ENCODE measurements at places on chromosomes 16 and 17.

GRCh38 chr16:67811899-67812298, 5.2 kb downstream of the TSNAXIP1 start:
- no peak for DNase-seq

- DNase-seq, result no peak
These were observed 5.7 kb upstream of the C1QTNF8 start for GRCh38 chr16:1101573-1102332.

DNA sequence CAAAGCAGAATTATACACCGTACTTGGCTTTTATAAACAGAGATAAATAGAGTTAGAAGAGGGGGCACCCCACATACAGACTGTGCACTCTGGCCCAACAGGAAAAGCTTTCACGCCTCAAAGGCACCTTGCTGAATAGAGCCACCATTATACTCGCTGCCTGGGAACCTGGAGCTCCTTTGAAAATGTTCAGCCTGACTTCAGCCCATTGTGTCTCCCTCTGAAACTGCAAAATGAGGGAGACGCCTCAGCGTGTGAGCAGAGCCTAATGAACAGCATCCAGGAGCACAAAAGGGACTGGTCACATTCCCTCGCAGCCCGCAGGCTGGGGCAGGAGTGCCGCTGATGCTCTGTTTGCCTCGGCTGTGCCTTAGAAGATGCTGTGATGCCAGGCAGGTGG, 46.3 kb downstream of the ABCC12 start:
- DNase-seq, result no peak

- no peak for DNase-seq
These were observed 18.9 kb downstream of the TMEM132E start for GRCh38 chr17:34598161-34598776.

- no peak for DNase-seq
These were observed 41.7 kb downstream of the RAI1 start for GRCh38 chr17:17722906-17723353.

GRCh38 chr17:30165960-30166359, 49.3 kb downstream of the NSRP1 start:
- no peak for DNase-seq

- DNase-seq, result no peak
These were observed 149.4 kb downstream of the RBFOX1 start for GRCh38 chr16:7482032-7482431.

- DNase-seq, result no peak
These were observed 254.5 kb downstream of the FTO start for GRCh38 chr16:53958341-53958880.

GRCh38 chr17:3033248-3033640, 30.2 kb downstream of the OR1D5 start:
- DNase-seq, result no peak

DNA sequence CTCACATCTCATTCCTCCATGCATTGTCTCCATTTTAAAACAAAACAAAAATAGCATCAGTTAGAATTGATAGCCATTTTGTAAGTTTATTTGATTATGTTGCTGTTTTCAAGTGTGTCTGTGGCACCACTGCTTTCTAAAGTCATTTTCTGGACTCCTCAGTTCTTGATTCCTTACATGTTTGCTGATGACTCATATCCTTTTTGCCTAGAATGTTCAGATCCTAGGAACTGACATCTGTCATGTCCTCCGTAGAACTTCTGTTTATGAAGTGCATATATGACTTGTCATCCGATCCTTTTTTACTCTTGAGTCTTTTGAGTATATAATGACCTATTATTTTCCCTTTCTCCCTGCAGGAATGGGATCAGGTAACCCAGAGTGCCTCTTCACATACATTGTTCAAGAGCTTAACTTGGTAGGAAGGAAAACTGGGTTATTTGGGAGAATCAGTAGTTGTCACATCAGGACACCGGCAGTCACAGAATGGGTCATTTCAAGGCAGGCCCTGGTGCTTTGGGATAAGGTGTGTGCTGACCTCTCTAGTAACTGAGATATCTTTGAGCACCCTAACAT, 69.2 kb downstream of the MAP2K4 start:
- no peak for DNase-seq

GRCh38 chr17:39845052-39845846, 18.9 kb downstream of the IKZF3 start:
- DNase-seq, result no peak

GRCh38 chr17:61468263-61468907, 16.2 kb downstream of the TBX4 start:
- DNase-seq, result no peak

DNA sequence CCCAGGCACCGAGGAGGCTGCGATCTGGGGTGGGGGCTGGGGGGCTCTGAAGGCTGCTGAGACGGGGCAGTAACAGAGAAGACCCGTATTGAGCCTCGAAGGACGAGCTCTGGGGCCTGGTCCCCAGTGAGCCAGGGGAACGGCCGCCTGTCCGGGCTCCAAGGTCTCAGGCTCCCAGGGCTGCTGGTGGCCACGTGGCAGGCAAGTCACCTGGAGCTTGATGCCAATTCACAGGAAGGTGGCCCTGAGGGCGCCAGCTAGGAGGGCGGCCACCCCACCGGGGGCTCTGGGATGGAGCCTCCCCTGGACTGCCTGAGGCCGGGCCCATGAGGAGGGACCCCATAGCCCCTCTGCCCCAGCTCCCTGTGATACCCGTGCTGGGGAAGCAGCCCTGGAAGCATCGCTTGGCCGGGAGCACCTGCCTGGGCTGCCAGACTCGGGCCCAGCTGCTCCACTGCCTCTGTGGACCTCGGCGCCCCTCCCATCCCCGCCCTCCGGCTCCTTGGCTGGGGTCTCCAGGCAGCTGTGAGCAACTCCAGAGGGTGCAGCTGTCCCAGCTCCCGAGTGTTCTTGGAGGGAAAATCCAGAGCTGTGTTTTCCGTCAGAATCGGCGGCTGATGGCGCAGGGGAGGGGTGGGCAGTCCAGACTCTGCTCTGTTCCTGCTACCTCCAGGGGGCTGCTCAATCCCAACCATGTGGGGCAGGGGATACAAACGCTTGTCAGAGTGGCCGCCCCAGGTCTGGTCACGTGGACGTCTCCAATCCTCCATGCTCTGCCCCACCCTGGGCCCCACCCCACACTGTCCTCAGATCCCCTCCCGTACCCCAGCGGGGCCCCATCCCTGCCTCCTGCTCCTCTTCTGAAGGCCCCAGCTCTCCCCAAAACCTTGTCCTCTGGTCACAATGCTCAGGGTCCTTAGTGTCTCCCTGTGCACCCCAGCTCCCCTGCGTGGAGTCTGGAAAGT, 67.2 kb upstream of the GNG13 start:
- no peak for DNase-seq

- no peak for DNase-seq
These were observed 31.2 kb upstream of the ENPP7 start for GRCh38 chr17:79699386-79700036.

DNA sequence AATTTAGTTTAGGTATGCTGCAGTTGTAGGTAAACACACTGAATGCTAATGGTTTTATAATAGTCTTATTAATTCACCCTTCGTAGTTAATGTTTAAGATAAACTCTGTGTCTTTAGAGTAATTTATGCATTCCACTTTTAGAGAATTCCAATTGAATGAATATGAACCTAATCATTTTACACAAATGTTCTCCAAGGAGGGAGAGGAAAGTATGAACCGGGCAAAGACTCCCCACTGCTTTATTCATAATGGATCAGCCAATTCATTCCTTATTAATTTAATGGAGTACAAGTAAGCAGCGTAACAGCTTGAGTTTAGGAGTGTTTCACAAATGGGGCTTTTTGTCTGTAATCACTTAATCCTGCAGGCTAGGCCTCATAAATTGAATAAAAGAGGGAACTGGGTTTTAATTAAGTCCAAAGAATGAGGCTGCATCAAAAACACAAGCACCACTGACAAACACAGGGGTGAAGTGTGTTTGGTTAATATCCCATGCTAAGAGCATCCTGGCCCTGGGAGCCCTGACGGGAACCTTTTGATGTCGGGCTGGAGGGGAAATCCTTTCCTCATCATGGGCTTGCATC, 375.7 kb upstream of the DYNLRB2 start:
- DNase-seq, result no peak

DNA sequence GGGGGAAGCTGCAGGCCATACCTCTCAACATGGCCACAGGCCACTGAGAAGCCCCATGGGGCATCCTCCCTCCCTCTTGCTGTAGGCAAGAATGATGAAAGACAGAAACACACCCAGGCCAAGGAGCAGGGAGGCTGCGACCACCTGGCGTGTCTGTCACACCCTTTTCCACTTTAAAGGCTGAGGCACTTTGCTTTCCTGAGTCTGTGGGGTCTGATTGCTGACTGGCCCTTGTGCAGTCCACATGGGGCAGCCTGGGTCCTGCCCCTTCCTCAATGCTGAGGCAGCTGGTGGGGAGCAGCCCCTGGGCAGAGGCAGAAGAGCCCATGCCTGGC, 8.7 kb downstream of the TMEM204 start:
- no peak for DNase-seq

- DNase-seq, result no peak
These were observed 57.2 kb downstream of the SOCS1 start for GRCh38 chr16:11198828-11199227.

GRCh38 chr16:88634994-88635670, 3.2 kb upstream of the IL17C start:
- no peak for DNase-seq

GRCh38 chr16:85275533-85276249, 163.4 kb upstream of the CIBAR2 start:
- peak; percentile 25 for DNase-seq

DNA sequence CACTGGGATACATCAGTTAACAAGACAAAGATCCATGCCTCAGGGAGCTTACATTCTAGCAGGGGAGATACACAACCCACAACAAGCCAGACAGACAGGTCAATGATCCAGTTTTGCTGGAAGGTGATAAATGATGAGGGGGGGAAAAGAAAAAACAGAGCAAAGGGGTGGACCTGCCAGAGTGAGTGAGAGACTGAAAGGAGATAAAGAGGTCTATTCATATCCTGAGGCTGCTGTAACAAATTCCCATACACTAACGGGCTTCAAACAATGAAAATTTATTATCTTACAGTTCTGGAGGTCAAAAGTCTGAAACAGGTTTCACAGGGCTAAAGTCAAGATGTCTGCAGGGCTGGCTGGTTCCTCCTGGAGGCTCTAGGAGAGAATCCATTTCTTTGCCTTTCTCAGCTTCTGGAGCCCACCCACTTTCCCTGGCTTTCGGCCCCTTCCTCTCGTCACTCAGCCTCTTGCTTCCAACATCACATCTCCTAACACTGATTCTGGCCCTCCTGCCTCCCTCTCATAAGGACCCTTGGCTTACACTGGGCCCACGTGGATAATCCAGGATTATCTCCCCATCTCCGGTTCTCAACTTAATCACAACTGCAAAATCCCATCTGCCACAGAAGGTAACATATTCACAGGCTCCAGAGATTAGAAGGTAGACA, 81.5 kb downstream of the GAS7 start:
- no peak for DNase-seq

- peak; percentile 34 for DNase-seq
These were observed 26.0 kb downstream of the TMEM204 start for GRCh38 chr16:1559446-1559975.

DNA sequence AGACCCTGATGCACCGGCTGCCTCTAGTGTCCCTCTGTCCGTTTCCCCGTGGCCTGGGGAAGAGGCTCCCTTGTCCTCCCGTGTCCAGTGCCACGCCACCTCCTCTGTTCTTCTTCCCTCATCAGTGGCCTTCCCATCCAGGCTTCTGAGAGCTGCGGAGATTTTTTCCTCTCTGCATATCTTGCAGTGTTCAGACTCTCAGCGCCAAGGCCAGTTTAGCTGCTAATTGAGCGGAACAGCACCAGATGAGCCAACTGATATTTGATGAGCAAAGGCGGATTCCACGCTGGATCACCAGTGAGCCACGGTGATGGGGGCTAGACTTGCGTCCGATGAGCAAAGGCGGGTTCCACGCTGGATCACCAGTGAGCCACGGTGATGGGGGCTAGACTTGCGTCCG, 257.6 kb downstream of the FOXL1 start:
- no peak for DNase-seq

GRCh38 chr17:67531291-67531690, 154.2 kb downstream of the PITPNC1 start:
- DNase-seq, result no peak

DNA sequence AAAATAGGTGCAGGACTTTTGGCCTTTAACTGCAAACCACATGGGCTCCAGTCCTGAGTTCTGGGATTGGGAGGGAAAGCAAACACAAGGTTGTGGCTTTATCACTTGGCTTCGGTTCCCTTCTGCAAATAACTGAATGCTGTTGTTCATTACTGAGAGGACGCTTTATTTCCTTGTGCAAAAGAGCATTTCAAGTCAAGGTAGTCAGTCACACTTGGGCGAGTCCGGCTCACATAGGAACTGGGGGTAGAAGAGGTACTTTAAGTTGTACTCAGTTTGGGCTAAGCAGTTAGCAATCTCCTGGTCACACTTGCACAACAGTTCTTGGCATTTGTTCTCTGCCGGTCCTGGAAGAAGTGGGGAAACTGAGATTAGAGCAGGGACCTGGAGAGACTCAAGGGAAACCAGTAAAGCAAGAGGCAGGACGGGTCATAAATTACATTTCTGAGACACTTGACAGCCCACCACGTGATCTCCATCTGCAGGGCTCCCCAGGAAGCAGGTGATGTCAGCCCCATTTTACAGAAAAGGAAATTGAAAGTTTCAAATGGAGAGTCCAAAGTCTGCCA, 21.6 kb downstream of the PLA2G10 start:
- no peak for DNase-seq

DNA sequence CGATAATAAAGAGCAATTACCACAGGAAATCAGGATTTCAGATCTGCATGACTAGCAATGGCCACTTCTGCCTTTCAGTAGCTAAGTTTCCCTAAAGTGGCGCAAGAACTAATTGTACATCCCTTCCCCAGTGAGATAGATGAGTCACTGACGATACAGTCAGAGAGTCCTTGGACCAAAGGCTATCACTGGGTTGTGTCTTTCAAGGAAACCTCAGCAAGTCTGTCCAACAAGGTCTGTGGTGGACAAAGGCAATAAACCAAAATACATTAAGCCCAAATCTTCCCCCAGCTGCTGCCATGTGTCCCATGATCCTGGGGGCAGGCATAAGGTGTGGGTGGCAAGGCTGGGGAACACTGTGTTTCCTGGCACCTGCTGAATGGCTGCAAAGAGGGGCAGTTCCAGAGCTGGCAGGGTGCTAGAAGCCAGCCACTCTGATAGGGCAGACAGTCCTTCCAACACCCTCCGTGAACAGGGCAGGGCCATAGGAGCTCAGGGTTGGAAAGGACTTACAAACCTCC, 20.5 kb upstream of the MTMR4 start:
- no peak for DNase-seq

DNA sequence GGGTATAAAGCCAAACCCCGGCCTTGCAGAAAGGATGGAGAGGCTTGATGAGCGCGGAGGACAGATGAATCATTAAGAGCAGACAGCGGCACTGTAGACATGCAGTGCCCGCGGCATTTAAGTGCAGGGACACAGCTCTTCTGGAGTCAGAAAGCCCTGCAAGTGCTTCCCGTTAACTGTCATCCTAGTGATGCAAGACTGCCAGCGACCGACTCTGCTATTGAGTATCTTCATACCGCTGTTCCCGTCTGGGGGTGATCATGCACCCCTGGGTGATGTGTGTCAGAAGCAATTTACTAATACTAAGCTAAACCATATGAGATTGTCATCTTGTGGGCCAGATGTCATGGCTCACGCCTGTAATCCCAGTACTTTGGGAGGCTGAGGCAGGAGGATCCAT, 101.0 kb downstream of the ABCC6 start:
- DNase-seq, result no peak
